Peyer's patch (tissue), 4 donors: ENCODE measurements at places on chromosomes 1 and 21.

- no peak for DNase-seq
These were observed 44.0 kb downstream of the OR10J1 start for GRCh38 chr1:159483501-159483900.

- DNase-seq: peak; percentile 2
These were observed 298.3 kb downstream of the MATN1 start for GRCh38 chr1:30425046-30425445.

- DNase-seq: no peak
These were observed 73.7 kb upstream of the ST6GALNAC5 start for GRCh38 chr1:76793594-76793993.

GRCh38 chr1:116127123-116127847 is 16.1 kb downstream of the MAB21L3 start:
- DNase-seq: no peak

DNA sequence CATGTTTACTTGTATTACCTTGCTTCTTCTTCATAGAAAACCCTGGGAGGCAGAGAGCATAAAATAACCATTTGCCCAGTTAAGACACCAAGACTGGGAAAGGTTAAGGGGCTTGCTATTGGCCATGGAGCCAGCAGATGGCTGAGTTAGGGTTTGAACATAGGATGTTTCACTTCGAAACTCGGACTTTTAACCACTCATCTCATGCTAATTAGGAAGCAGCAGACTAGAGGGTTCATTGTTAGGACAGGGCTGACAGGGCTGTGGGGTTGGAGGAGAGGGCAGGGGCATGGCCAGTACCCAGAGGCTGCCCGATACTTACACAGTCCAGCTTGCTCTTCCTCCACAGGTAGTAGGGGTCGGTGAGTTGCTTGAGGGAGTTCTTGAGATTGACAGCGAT is 17.0 kb downstream of the SLC26A9 start:
- DNase-seq: no peak

GRCh38 chr1:219371471-219371870 is 197.8 kb downstream of the LYPLAL1 start:
- no peak for DNase-seq

DNA sequence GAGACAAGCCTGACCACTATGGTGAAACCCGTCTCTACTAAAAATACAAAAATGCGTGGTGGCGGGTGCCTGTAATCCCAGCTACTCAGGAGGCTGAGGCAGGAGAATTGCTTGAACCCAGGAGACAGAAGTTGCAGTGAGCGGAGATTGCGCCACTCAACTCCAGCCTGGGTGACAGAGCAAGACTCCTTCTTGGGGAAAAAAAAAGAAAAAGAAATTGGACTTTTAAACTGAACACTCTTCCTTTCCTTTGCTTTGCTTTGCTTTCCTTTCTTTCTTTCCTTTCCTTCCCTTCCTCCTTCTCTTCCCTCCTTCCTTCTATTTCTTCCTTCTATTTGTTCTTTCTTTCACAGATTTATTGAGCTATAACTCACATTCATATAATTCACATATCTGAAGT is 43.3 kb upstream of the PUM1 start:
- DNase-seq: no peak

GRCh38 chr1:156502894-156503697 is 2.5 kb upstream of the MEF2D start:
- peak; percentile 85 for DNase-seq

- DNase-seq: no peak
These were observed 414 bp downstream of the GPR153 start for GRCh38 chr1:6260433-6260934.

DNA sequence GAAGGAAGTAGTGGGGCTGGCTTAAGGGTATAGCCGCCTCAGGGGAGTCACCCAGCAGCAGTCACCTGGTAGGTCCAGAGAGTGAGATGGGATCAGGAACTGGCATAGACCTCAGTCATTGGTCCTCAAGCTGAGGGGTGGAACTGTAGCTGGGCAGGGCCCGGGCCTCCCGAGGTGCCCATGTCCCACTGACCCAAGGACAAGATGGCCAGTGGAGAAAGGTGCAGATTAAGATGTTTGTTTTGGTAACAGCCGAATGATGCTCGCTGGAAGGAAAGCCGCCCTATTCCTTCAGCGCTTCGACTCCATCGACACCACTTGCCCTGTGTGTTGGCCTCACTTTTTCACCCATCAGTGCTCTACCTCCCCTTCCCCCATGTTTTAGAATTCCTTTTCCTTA is 16.4 kb downstream of the COL9A2 start:
- no peak for DNase-seq

DNA sequence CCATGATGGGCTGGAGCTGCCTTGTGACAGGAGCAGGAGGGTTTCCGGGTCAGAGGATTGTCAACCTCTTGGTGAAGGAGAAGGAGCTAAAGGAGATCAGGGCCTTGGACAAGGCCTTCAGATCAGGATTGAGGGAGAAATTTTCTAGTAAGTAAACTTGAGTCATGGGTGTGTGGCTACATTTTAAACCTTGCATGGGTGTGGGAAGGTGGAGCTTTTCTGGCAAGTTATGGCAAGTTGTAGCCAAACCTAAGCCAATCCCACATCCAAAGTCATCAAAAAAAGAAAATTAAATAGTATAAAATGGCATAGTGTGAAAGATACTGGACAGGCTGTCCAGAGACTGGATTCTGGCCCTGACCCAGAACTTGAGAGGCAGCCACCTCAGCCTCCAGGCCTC is 39.8 kb upstream of the HSD3B1 start:
- no peak for DNase-seq

DNA sequence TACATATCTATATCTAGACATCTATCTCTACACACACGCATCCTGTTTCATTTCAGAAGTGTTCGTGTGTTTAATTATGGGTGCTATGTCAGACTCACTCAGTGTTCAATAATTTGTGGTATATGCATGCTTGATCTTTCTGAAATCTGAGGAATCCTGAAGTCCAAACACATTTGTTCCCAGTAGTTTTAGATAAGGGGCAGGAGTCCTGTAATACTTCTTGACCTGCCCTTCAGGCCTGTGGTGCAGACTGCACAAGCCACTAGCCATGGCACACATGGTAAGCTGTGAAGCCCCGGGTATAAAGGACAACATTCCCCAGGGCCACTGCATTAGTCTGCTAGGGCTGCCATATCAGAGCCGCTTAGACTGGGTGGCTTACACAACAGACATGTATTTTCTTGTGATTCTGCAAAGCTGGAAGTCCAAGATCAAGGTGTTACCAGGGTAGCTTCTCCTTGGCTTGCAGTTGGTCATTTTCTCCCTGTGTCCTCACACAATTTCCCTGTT is 267.2 kb downstream of the RHOU start:
- no peak for DNase-seq

DNA sequence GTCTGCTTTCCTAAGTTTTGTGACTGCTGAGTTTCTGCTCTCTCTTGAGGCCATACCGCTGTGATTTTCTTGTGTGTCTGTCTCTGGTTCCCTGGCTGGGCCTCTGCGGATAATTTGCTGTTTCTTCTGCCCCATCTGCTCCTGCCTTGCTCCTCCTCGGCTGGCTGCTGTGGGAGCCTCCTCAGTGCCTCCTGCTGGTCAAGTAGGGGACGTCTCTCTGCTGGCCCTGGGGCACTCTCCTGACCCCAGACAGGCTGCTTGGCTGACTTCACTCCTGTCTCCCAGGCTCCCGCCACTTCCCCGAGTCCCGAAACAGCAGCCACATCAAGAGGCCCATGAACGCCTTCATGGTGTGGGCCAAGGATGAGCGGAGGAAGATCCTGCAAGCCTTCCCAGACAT is 28.5 kb downstream of the ETNK2 start:
- no peak for DNase-seq

DNA sequence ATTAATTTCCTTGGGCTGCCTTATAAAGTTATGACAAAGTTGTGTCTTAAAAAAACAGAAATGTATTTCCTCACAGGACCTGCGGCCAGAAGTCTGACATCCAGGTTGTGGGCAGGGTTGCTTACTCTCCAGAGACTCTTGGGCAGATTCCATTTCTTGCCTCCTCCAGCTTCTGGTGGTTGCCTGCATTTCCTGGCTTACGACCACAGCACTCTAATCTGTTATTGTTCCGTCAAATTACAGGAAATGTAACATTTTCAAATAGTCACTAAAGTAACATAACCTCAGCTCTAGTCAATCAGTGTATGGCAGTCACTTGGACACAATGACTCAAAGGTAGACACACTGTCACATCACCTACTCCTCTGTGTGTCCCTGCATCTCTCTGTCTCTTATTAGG is 226.8 kb downstream of the DNAH14 start:
- DNase-seq: no peak

DNA sequence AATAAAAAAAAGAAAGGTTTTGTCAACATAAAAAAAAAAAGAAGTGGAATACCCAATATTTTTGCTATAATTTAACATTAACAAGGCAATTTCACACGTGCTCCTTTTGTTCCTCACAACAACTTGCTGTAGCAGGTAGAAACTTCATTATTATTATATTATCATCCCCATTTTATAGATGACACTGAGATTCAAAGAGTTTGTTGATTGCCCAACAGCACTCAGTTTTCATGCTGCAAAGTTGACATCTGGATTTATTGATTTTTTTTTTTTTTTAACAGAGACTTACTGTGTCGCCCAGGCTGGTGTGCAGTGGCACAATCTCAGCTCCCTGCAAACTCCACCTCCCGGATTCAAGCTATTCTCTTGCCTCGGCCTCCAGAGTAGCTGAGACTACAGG is 8.9 kb upstream of the ESRRG start:
- DNase-seq: no peak

GRCh38 chr1:94281361-94282142 is 44.2 kb upstream of the ARHGAP29 start:
- no peak for DNase-seq

- no peak for DNase-seq
These were observed 63.8 kb downstream of the HMGB4 start for GRCh38 chr1:33927721-33928120.

GRCh38 chr1:212737559-212737958 is 37.9 kb upstream of the BATF3 start:
- no peak for DNase-seq

GRCh38 chr1:203112475-203112874 is 15.1 kb upstream of the ADORA1 start:
- DNase-seq: no peak

- DNase-seq: no peak
These were observed 1.7 kb upstream of the SORT1 start for GRCh38 chr1:109399326-109399957.

DNA sequence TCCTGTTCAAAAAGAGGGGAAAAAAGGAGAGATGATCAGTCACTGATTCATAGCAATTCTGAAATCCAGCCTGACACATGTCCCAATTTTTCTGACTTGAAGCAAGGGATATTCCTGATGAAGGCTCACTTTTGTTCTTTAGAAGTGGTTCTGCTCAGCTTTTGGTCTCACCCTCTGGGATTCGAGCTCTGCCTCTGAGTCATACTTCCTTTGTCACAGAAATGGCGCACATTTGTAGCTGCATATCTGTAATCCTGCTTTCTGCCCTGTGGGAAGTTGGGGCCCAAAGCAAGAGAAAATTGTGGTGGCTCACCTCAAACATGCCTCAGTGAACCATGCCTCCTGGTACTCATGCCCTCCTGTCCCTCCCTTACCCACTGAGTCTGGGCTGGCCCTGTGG is 22.3 kb upstream of the FAM78B start:
- DNase-seq: no peak

DNA sequence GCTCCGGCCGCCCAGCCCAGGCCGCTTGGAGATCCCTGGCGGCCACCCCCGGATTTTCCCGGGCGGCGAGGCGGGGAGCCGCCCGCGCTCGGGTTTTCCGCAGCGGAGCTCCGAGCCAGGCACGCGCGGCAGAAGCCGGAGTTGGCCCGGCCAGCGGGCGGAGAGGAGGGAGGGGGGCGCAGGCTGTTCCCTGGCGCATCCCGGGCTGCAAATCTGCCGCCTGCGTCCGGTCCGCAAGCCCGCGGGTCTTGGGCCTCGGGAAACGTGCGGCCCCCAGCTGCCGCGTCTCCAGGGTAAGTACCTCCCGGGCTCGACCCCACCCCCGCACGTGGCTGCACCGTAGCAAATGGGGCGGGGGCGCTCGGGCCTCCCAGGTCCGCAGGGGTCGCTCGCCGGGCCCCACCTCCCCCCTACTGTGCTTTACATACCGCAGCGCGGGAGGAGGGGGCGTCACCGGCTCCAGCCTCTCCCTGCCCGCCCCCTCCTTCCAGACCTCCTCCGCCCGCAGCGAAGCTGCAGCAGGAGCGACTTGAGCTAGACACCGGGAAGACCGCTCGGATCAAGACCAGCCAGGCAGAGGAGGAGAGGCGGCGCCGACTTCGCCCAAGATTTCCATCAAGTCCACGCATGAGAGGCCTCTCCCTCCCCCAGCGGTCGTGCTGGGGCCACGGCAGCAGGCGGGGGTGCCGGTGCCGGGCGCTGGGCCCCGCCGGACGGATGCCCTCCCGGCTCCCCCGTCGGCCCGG is 1.6 kb downstream of the TMEM200B start:
- DNase-seq: no peak

- DNase-seq: no peak
These were observed 23.9 kb upstream of the SAMD11 start for GRCh38 chr1:899636-900317.

DNA sequence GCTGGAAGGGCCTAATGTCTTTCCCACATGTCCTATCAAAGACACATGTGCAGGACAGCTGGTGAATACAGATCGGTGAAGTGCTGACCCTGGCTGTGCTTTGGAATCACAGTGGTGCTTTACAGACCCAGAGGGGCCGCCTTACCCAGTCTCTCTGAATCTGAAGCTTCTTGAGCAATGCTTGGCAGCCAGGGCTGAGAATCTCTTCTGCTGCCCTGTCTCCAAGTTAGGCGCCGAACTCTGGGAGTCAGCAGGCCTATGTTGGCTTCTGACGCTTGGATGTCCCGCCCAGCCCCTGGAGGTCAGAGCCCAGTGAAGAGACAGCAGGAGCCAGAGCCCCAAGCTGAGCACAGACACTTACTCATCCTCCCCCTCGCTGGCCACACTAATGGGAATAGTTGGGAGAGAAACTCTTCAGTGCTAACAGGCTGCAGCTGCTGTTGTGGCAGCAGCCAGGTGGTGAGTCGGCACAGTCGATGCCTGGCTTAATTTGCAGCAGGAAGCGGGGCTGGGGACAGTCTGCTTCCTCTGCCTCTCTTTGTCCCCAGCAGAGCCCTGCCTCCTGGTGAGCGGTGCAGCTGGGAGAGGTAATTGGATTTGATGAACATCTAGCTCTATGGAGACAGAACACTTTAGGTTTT is 68.1 kb downstream of the URB2 start:
- peak; percentile 51 for DNase-seq

DNA sequence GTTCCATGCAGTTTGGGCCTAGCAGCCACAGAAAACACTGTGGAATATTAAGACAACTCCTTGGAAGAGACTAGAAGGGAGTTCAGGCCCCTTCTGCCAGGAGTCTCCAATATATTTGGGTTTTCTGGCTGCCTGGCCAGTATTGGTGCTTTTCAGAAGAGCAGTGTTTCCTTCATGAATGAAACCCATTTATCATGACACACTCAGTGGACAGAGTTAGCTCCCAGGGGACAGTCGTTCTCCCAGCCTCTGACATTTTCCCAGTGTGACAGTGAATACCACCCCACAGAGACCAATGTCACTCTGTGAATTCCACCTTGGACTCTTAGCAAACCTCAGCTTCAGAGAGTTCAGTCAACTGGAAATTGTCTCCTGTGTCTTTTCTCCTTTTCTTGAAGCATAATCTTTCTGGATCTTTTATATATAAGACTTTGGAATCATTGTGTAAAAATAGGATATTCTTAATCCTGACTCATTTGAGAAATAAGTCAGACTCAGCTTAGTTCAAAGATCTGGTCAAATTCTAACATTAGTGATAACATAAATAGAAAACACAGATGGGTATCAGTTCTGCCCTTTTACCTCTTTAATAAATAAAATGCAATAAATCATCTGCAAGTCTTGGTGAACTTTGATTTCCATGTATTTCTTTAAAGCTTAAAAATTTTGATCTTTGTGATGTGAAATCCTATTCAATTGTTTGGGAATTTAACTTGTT is 40.4 kb downstream of the GNG12 start:
- DNase-seq: no peak
